Type B pancreatic cell (in vitro differentiated cells): ENCODE measurements at places on chromosomes 12 and 14. TPM values are rescaled to one million over a fixed set of nuclear protein-coding genes. Genes with fewer than 3 reads are reported as not detected.

Gene NTF3
- total RNA-seq = 13.0 and 16.7 TPM in 2 replicates

Gene TTC7B
- total RNA-seq = 27.4 and 40.4 TPM in 2 replicates

Gene TDG
- total RNA-seq = 40.1 and 43.6 TPM in 2 replicates

Gene BMP4
- 12.4 and 36.4 TPM in 2 replicates for total RNA-seq

Gene KLHDC1
- 1.7 and 3.5 TPM in 2 replicates for total RNA-seq

Gene C12orf54
- not detected in 2 replicates for total RNA-seq

Gene CCDC175
- total RNA-seq = 0.39 TPM in 1 of 2 replicates, not detected in the other

Gene LAG3
- 0.52 and 2.6 TPM in 2 replicates for total RNA-seq

Gene KHNYN
- 81.3 and 113 TPM in 2 replicates for total RNA-seq

Gene TGM1
- total RNA-seq = 10.1 and 16.6 TPM in 2 replicates

Gene NINJ2
- 1.2 TPM in 1 of 2 replicates, not detected in the other for total RNA-seq

Gene GLIPR1L1
- total RNA-seq = not detected in 2 replicates

Gene TAS2R7
- not detected in 2 replicates for total RNA-seq

Gene DPF3
- total RNA-seq = 4.5 and 5.8 TPM in 2 replicates

Gene SMIM41
- total RNA-seq = not detected in 2 replicates

Gene MPHOSPH9
- 15.1 and 52.3 TPM in 2 replicates for total RNA-seq

Gene FAM90A1
- 0.36 TPM in 1 of 2 replicates, not detected in the other for total RNA-seq

Gene CISTR
- not detected in 2 replicates for total RNA-seq

Gene PLBD1
- 21.1 and 30.5 TPM in 2 replicates for total RNA-seq

Gene NANOG
- not detected in 2 replicates for total RNA-seq

Gene IFNG-AS1
- total RNA-seq = not detected in 2 replicates

Gene KCNMB4
- 3.9 and 8.4 TPM in 2 replicates for total RNA-seq

Gene TMTC1
- 24.0 and 48.7 TPM in 2 replicates for total RNA-seq

Gene R3HDM2
- total RNA-seq = 49.1 and 59.0 TPM in 2 replicates

Gene C14orf39
- 0.19 and 0.80 TPM in 2 replicates for total RNA-seq

Gene ALG10B
- 10.5 and 14.0 TPM in 2 replicates for total RNA-seq

Gene BCL2L14
- 3.3 and 7.5 TPM in 2 replicates for total RNA-seq

Gene BCL7A
- 22.2 and 30.9 TPM in 2 replicates for total RNA-seq

Gene RPS6KL1
- total RNA-seq = 5.3 and 7.5 TPM in 2 replicates

Gene CEBPE
- not detected in 2 replicates for total RNA-seq

Gene TMEM52B
- total RNA-seq = 0.68 and 3.4 TPM in 2 replicates

Gene KLRC1
- total RNA-seq = not detected in 2 replicates

Gene TC2N
- 19.4 and 42.2 TPM in 2 replicates for total RNA-seq

Gene THTPA
- 14.3 and 16.4 TPM in 2 replicates for total RNA-seq

Gene SNRNP35
- 22.1 and 22.9 TPM in 2 replicates for total RNA-seq

Gene ESR2
- 0.19 and 0.53 TPM in 2 replicates for total RNA-seq

Gene ADAM21
- total RNA-seq = 0.10 TPM in 1 of 2 replicates, not detected in the other

Gene CMTM5
- 0.19 TPM in 1 of 2 replicates, not detected in the other for total RNA-seq

Gene RD3L
- not detected in 2 replicates for total RNA-seq

Gene ARPC3
- total RNA-seq = 164 and 218 TPM in 2 replicates

Gene OTX2
- total RNA-seq = 0.22 TPM in 1 of 2 replicates, not detected in the other

Gene EFS
- 41.0 and 59.3 TPM in 2 replicates for total RNA-seq

Gene INHBE
- total RNA-seq = 0.27 and 0.29 TPM in 2 replicates

Gene LPAR5
- total RNA-seq = 2.7 and 19.9 TPM in 2 replicates

Gene GPR84
- total RNA-seq = not detected in 2 replicates

Gene DPY19L2
- 9.3 and 25.0 TPM in 2 replicates for total RNA-seq

Gene CIROP
- total RNA-seq = 0.19 and 0.40 TPM in 2 replicates

Gene KCNK13
- total RNA-seq = 3.2 and 3.8 TPM in 2 replicates

Gene DYRK2
- 78.3 and 80.5 TPM in 2 replicates for total RNA-seq

Gene ZFYVE26
- total RNA-seq = 33.8 and 36.6 TPM in 2 replicates

Gene TMCC3
- total RNA-seq = 14.1 and 18.2 TPM in 2 replicates

Gene DEGS2
- total RNA-seq = 5.2 and 7.6 TPM in 2 replicates

Gene SLCO1B1
- total RNA-seq = 0.36 TPM in 1 of 2 replicates, not detected in the other

Gene FKBP11
- total RNA-seq = 44.6 and 56.3 TPM in 2 replicates
